CD4-positive, alpha-beta T cell (primary cell): ENCODE measurements at places on chromosomes 6 and 20.

DNA sequence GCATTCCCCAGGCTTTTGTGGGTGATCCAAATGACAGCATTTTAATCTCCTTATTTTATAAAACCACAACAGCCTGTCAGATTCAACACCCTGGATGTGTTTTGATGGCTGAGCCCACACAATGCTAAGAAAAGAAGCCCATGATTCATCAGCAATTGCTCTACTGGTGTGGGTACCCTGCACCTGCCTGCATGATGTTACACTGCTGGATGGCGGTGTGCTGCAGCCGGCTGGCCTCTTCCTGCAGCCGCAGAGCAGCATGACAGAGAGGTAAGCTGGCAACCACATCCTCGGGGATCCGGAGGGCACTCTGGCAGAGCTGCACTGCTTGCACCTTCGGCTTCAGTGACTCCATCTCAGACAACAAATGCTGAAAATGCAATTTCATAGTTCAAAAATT, 327.5 kb downstream of the SYNE1 start:
- peak; percentile 70 for DNase-seq

DNA sequence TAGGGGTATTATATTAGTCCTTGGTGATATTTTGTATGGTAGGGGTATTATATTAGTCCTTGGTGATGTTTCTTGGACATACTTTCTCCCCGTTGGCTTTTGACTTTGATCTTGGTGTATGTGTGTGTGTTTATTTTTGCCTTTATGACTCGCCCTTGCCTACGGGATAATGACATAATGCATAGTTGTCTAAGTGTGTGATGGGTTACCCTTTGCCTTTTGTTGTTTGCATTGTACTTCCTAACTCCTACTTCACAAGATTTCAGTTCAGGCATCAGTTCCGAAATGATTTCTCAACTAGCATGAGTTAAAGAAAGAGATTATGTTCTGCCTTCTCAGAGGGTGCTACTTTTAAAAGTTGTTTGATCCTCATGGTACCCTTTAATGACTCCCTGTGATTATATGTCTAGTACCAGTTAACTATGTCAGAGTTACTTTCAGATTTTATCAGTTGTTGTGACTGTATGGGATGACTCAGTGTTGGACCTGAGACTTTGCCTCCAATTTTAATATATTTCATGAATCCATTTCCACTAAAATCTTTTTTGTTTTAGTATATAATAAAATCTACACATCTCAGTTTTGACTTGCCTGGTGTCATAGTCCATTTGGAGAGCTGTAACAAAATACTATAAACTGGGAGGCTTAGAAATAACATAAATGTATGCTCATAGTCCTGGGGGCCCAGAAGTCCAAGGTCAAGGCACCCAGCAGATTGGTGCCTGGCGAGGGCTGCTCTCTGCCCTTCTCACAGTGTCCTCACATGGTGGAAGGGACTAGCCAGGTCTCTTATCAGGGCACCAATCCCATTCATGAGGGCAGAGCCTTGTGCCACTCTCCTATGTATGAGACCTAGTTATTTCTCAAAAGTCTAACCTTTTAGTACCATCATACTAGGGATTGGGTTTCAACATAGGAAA, 34.1 kb downstream of the CDYL start:
- DNase-seq: no peak

DNA sequence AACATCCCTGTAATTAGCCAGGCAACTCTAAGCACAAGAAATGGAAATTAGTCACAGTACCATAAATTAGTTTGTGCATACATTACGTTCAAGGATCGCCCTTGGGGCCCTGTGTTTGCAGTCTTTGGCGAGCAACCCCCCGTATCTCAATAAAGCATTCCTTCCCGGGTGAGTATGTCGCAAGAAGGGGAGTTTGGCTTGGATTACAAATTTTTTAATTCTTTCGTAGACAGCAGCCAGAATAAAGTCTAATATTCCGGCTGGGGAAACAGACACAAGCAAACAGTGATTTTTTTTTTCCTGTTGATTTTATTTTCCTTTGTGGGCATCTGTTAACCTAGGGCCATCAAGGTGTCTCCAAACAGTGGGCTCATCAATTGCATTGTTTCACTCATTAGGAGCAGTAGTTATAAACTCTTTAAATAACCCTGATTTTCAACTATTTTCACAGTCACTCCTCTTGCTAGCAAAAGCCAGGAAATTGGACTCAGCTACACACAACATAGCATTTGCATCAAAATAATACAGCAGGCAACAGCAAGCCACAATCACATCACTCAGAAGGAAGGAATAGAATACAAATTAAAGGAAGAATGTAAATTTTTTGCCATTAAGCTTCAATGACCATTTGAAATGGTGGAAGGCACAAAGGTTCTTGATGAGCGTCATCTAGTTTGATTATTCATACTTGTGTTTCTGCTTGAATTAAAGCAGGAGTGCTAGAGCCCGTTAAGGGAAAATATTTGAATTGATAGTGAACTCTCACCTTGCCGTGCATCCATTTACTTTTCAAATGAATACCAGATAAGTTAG, 85.3 kb downstream of the LINC00237 start:
- DNase-seq: no peak

DNA sequence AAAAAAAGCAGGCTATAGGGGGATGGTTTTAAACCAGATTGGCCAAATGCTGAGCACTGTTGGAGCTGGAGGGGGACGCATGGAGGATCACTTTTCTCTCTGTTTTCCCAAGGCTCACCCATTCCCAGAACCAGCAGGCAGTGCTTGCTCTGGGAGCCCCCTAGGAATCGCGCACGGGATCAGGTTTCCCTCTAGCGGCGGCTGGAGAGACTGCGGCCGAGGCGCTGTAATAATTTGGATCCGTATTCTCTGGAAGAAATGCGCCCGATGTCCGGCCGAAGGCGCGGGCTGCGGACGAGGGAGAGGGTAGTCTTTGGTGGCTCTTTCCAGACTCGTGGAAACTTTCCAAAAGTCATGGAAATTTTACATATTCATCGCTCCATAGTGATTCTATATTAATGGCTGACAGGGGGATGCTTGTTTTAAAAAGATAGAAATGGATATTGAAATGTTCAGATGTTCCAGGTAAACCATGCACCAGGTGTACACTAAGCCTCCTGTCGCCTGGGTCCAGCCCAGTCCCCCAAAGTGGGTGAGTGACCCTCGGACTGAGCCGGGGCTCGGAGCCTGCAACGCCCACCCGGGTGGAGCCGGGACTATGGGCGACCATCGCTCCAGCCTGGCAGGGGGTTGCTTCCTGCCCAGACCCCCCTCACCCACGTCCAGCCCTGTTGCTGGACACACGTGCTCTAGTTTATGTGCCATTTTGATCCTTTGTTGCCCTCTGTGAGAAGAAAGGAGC, 78.7 kb upstream of the PHACTR3 start:
- DNase-seq: no peak

- no peak for DNase-seq
Observed at GRCh38 chr6:87757792-87758191, 55.8 kb upstream of the AKIRIN2 start.

GRCh38 chr6:35287671-35288396, 9.8 kb upstream of the DEF6 start:
- DNase-seq: no peak

GRCh38 chr6:27685279-27685678, 212.4 kb upstream of the ZNF184 start:
- DNase-seq: no peak

DNA sequence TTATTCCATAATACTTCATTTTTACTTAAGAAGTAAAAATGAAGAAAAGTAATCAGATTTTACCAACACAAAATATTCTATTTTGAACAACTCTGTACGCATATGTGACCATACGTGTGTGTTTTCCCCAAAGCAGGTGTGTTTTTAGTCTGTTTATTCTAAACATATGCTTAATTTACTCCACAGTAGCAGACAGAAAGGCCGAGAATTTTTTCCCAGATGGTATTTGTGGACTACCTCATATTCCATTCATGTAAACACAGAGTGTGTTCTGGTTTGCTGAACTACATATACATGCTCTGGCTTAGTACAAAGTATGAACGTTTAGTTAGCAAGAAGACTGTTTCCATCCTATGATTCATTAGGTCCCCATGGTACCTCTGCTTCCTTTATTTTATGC, 233.3 kb upstream of the RUNX2 start:
- DNase-seq: no peak

GRCh38 chr6:156982168-156982567, 205.0 kb downstream of the ARID1B start:
- no peak for DNase-seq

- DNase-seq: no peak
Observed at GRCh38 chr6:85065831-85066230, 301.4 kb upstream of the TBX18 start.

- no peak for DNase-seq
Observed at GRCh38 chr6:157131250-157131649, 192.1 kb downstream of the TMEM242 start.

DNA sequence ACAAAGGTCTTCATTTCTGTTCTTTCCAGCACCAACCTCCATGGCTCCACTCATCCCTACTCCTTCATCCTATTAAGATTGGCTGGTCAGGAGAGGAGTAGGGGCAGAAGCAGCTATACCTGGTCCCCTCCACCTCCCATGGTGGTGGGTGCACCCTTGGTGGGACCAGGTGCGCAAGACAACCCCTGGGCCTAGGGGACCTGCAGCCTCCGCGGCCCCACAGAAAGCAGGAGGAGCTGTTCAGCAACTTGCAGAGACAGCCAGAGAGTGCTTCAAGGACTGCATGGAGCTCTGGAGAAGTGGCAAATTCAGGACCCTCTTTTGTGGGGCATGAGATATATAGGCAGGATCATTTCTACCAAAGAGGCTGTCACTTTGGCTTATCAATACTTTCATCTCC, 9.8 kb downstream of the ULBP2 start:
- no peak for DNase-seq

GRCh38 chr6:27553123-27553904, 80.4 kb upstream of the ZNF184 start:
- DNase-seq: no peak

DNA sequence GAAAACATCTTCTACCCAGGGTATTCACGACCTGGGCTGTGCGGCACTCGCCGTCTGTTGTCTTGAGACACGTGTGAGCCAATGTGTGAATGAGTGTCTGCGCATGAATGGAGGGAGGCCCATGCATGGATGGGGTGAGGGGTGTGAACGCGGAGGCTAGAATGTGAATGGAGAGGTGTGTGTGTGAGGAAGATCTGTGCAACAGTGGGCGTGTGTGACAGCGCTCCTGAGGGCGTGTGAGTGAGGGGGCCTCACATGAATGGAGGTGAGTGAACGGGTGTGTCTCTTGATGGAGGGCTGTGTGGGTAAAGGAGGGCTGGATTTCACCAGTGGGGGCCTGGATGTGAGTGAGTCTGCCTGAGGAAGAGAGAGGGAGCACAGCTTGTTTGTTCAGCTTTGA, 146.0 kb downstream of the LRFN2 start:
- DNase-seq: no peak

DNA sequence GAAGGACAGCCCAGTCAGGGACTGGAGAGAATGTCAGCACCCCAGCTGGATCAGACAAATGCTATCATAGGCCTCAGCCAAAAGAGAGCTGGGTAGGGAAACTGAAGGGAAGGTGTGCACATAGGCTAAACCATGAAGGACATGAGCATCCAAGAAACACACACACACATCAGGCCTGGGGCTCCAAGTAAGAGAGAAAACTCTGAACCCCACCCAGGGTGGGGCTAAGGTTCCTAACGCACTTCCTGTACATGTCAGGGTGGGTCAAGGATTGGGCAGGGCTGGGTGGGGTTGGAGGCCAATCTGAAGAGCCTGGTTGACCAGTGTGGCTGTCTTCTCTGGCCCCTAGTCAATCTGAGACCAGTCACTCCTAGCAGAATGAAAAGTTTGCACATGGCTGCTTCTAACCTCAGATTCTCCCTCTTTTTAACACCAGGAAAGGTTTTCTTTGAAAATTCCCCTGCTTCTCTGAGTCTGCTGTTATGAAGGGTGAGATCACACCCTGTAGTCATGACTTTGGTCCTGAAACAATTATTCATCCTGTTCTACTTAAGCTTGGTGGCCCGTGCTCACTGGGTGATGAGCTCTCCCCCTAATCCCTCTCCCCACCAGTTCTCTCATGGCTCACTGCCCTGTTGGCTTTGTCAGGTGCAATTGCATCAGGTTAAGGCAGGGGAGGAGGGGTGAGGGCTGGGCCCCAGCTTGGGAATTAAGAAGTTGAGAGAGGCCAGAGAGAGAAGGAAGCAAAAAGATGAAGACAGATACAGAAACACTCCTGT, 88.4 kb downstream of the MAFB start:
- no peak for DNase-seq

GRCh38 chr6:6595952-6596351, 7.4 kb downstream of the LY86 start:
- no peak for DNase-seq

GRCh38 chr6:74091136-74091793, 395.3 kb downstream of the CD109 start:
- DNase-seq: no peak

DNA sequence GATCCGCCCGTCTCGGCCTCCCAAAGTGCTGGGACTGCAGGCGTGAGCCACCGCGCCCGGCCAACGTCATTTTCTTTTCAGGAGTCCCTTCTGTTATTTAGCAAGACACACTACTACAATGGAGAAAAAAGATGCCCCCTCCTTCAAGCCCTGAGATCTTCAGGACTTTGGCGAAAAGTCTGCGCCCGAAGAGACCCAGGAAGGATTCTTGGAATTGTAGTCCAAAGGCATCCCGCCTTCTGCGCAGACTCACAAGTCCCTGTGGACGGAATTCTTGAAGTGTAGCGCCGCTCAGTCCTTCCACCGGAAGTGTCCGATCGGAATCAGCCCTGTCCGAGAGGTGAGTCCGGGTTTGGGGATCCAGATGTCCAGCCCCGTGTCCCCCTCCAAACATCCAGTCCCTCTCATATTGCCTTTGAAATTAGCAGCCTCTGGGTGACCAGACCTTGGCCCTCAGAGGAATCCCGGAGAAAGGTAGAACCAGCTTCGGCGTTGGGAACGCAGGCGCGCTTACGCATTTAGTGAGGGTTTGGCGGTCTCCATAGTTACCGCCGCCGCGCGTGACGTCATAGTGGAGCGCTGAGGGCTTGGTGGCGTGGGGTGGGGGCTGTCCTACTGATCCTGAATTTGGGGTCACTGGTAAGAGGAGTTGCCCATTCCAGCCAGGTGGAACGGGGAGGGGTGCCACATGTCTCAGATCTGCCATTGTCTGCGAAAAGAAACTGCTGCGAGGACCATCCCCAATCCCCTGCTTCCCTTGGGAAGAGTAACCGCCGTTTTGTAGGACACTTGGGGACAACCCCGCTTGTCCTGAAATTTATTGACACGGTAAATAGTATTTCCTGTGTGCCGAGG, 490 bp downstream of the ZNF165 start:
- DNase-seq: peak; percentile 85

DNA sequence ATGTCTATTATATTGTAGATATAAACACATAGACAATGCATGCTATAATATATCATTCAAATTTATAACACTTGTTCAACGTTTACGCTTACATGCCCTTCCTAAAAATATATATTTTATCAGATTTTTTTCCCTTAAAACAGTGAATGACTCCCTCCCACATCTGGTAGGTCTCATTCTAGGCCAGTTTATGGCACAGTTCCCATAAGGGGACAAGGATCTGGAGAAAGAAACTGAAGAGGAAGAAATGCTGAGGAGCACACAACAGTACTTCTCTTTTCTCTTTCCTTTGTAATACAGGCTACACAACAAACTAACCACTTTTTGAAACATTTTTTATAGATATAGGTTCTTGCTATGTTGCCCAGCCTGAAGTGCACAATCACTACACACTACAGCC, 48.6 kb upstream of the RCAN2 start:
- DNase-seq: no peak
